ENCODE measurements at places on chromosomes 16 and 17. TPM values are rescaled to one million over a fixed set of nuclear protein-coding genes. Genes with fewer than 3 reads are reported as not detected.

- no peak overlapping the region for H3K27ac ChIP-seq
- no peaks in the 10 kb centered on the region for H3K36me3 ChIP-seq
- no peaks in the 10 kb centered on the region for H3K27me3 ChIP-seq
- no peak for DNase-seq
- H3K4me3 ChIP-seq: no peak overlapping the region
Measured at GRCh38 chr16:76639685-76640289, 362.6 kb downstream of the CNTNAP4 start.

DNA sequence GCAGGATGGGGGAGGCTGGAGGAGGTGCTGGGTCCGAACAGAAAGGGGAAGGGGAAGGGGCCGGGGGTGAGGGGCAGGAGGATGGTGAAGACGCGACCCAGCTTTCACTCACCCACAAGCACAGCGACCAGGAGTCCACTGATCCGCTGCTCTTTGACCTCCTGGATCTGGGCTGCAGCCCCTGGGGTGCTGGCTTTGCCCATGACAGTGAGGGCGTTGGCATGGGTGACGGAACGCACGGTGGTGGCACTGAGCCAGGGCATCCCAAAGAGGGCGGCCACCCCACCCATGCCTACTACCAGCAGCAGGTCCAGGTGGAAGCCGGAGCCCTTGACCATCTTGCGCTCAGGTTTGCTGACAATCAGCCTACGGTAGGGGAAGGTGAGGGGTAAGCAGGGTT is 14.9 kb downstream of the SLC4A1 start:
- no peaks in the 10 kb centered on the region for H3K36me3 ChIP-seq
- no peak overlapping the region for H3K4me3 ChIP-seq
- no peak for DNase-seq

- no peak for DNase-seq
- no peaks in the 10 kb centered on the region for H3K36me3 ChIP-seq
- no peak overlapping the region for H3K4me3 ChIP-seq
- H3K27ac ChIP-seq: no peak overlapping the region
Measured at GRCh38 chr17:74270333-74270732, 3.7 kb upstream of the DNAI2 start.

- DNase-seq: no peak
- no peak overlapping the region for H3K4me3 ChIP-seq
- H3K27ac ChIP-seq: no peak overlapping the region
- H3K4me1 ChIP-seq: no peaks in the 10 kb centered on the region
- H3K27me3 ChIP-seq: peaks cover 3% of the 10 kb centered on the region
Measured at GRCh38 chr17:55735731-55736405, 13.2 kb upstream of the TMEM100 start.

The CFAP97D1 gene
- 0.17 TPM for total RNA-seq

The CRHR1 gene
- total RNA-seq: not detected

The PKMYT1 gene
- total RNA-seq: 5.1 TPM

The NATD1 gene
- 31.0 TPM for total RNA-seq

The TRPV3 gene
- total RNA-seq: 1.2 TPM

The BICDL2 gene
- total RNA-seq: 0.34 TPM

The KRTAP9-2 gene
- not detected for total RNA-seq

All from spleen (tissue), 13 donors.